GM23338 (cell line): ENCODE measurements at places on chromosomes 7 and 10.
A peak's percentile ranks its signal among the peaks of the same experiment; 100 is the strongest.

DNA sequence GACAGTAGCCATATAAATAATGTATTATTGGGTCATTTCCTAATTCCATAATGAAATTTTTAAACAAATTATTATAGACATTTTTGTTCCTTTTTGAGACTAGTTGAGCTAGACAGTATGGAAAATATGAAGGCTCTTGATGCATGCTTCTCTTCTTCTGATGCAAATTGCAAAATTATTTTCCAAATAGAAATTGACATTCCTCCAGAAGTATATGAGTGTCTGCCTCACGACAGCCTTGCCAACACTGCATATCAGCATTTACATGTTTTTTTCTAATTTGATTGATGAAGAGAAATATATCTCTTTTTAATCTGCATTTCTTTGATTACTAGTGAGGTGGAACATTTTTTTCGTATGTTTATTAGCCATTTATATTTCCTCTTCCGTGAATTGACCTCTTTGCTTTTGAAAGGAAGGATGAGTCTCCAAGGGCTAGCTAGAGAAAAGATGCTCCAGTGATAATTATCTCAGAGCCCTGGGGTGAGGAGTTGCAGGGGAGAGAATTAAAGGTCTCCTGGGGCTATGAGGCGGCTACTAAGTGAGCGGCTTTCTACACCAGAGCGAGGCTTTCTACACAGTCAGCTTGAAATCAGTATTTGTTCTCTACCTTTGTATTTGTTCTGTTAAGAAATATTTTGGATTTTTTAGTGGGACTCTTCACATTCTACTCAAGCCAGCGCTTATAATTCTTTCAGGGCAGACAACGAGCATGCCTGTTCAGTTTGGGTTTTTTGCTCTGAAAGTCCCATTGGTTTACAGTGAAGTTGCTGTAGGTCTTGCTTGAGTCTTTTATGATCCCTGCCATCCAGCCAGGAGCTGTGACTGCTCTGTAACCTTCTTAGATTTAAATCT, 712.2 kb upstream of the GALNT17 start:
- DNase-seq, result no peak

GRCh38 chr10:121113385-121113696, 262.2 kb downstream of the WDR11 start:
- DNase-seq, result no peak

DNA sequence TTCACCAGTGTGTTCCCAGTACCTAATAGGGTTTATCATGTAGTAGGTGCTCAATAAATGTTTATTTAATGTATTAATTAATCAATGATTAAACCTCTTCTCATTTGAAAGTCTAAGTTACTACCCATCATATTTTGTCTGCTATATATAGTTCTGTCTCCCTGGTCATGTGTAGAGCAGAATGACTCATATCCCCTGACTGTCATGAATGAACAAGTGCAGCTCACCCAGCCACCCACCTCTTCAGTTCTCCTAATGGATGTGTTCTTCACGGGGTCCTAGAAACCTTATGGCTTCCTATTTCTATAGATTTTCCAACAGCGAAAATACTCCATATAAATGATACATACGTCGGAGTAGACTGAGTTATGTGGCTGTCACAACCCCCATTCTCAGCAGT, 64.5 kb downstream of the HIF1AN start:
- no peak for DNase-seq

DNA sequence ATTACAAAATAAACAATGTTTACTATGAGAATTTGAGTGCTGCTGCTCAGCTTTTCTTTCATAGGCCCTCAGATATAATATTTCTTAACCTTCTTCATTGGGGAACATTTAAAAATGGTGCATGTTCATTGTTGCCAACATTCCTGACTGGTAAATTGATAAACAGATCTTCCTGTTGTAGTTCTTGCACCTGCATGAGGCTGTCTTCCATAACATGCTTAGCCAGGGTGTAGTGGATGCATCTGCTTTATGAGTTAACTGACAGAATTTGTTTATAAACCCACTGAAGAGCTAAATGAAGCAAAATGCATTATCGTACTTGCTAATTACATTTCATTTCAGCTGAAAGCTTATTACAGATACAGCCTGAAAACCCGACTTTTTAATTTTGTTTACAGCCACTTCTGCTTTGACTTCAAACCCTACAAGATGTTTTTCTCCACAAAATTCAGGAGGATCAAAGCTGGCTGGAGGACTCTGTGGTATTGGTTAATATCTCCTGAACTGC, 177.2 kb downstream of the SEM1 start:
- DNase-seq, result no peak

GRCh38 chr7:7177044-7177517, 5.3 kb upstream of the C1GALT1 start:
- peak; percentile 17 for DNase-seq

- no peak for DNase-seq
These were observed 10.5 kb downstream of the CARD11 start for GRCh38 chr7:3033136-3033535.

- DNase-seq, result no peak
These were observed 80.7 kb downstream of the ITGB8 start for GRCh38 chr7:20411372-20411771.

GRCh38 chr10:124870854-124871425, 69.3 kb downstream of the ABRAXAS2 start:
- peak; percentile 41 for DNase-seq

DNA sequence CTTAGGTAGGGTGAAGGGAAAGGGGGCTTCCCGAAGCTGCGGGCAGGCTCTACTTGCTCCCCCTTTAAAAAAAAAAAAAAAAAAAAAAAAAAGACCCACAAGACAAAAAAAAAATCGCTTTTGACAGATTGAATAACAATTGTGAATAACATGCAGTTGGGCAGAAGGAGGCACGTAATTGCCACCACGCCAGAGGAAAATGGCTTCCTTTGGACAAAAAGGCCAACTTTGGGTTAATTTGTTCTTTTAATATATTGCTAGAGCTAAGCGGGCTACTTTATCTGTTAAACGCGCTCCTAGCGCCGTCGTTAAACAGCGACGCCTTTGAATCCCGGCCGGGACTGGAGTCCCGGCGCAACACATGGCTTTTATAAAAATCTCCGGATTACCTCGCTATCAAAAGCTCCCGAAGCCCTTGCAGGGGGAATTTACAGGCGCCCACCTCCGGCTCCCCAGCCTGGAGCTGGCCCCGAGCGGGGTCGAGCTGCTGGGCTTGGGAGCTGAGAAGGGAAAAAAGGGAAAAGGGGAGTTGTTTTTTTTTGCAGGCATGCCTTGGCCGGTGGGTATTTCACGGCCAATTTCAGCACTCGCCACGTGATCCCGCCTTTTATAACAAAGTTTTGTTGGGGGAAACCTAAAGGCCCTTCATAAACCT, 1.2 kb downstream of the HOXA11 start:
- no peak for DNase-seq

- peak; percentile 13 for DNase-seq
These were observed 115.9 kb upstream of the EEPD1 start for GRCh38 chr7:36037121-36037662.

DNA sequence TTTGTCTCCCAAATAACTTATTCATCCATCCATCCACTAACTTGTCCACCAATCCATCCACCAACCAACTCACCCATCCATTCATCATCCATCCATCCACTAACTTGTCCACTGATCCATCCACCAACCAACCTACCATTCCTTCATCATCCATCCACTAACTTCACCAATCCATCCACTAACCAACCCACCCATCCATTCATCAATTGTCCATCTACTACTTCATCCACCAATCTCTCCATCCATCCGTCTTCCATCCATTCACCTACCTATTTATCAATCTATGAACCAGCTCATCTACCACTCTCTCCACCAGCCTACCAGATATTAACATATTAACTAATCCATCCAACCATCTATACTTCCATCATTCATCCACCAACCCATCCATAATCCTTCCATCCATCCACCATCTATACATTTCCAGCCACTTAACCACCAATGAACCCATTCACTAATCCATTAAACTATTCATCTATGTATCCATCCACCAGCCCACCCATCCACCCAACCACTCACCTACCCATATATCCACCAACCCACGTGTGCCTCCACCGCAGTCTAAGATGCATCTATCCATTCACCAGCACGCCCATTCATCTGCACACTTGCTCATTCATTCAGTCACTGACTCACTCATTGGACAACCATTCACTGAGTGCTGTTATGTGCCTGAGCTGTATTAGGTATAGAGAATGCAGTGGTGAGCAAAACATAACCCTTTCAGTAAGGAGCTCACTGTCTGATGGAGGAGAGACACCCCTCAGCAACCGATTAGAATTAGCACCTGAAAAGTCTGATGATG, 19.8 kb upstream of the TBL2 start:
- DNase-seq, result no peak

- DNase-seq, result no peak
These were observed 7.0 kb downstream of the LZTS2 start for GRCh38 chr10:101006593-101007098.

- DNase-seq, result peak; percentile 33
These were observed 63.1 kb upstream of the ADRB1 start for GRCh38 chr10:113980408-113981087.

DNA sequence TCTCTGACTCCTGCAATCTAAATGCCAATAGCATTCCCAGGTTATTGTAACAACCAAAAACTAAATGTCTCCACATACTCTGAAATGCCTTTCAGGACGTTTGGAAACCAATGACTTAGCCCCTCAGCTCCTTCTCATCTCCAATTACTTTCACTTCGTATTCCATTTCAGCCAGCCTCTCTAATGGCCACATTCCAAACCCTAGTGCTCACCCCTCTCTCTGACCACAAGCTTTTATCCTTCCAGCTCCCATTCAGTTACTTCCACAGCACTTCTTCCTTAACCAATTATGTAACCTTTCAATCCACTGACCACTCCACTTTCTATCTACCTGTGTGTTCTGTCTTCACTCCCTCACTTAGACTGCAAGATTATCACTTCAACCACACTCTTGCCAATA, 4.3 kb downstream of the NOC3L start:
- DNase-seq, result no peak

DNA sequence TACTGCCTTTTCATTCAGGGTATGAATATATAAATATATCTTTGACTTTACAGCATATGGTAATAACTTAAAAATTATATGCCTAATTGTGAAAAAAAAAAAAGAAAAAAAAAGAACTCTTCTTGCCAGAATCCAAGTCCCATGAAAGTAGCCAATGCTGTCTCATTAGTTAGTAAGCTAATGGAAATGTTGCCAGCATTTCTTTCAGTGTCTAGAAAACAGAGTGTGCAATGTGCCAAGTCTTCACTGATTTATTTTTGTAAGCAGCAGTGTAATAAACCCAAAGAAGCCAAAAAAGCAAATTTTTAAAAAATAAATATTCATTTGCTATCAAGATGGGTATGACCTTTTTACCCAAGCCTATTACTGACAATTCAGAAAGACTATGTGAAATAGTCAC, 31.1 kb upstream of the LRRN3 start:
- DNase-seq, result no peak

DNA sequence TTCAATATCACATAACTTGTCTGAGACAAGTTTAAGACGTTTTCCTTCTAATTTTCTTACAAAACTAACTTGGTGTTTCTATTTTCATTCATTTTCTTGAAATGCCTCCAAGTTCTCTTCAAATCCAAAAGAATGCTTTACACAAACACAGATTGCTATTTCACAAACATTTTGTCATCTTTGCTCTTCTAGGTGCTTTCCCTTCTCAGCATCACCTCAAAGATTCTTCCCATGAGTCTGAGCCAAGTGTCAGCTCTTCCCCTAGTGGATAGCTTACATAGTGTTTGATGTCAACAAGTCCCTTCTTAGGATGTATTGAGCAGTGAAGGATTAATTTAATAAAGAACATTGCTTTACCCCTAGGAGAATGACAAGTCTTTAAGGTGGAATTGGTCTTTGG, 38.1 kb upstream of the SEMA3A start:
- DNase-seq, result peak; percentile 52

- DNase-seq, result peak; percentile 47
These were observed 134.5 kb downstream of the DYNC1I1 start for GRCh38 chr7:95906851-95907250.

GRCh38 chr10:24209946-24210491, 1.1 kb downstream of the KIAA1217 start:
- DNase-seq, result no peak

DNA sequence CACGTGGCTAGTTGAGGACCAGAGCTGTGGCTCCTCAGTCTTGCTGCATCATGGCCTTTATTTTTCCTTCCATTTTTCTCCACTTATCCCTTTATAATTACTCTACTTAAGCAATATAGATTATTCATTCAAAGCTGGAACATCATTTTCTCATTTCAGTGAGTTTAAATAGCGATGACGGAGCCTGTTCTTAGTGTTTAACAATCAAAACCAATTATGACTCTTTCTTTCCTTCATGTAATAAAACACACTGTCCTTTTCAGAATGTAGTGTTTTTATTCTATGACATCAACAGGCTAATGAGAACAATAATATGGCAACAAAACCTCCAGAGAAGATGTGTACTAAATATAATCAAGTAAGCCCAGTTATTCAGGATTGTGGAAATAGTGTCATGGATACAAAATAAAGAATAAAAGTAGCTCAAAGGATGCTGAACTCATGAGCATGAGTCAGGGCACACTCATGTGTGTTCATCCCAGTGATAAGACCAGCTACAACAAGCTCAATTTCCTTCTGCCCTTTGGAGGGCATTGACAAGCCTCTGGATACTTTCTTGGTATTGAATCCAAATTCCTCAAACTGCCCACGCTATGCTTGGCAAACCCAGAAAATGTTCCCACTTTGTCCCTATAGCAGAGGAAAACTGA, 188.4 kb downstream of the CYP26A1 start:
- DNase-seq, result no peak

GRCh38 chr7:55893940-55894339, 6.7 kb downstream of the ZNF713 start:
- DNase-seq, result no peak

GRCh38 chr7:112399501-112399900, 50.8 kb upstream of the IFRD1 start:
- DNase-seq, result no peak

DNA sequence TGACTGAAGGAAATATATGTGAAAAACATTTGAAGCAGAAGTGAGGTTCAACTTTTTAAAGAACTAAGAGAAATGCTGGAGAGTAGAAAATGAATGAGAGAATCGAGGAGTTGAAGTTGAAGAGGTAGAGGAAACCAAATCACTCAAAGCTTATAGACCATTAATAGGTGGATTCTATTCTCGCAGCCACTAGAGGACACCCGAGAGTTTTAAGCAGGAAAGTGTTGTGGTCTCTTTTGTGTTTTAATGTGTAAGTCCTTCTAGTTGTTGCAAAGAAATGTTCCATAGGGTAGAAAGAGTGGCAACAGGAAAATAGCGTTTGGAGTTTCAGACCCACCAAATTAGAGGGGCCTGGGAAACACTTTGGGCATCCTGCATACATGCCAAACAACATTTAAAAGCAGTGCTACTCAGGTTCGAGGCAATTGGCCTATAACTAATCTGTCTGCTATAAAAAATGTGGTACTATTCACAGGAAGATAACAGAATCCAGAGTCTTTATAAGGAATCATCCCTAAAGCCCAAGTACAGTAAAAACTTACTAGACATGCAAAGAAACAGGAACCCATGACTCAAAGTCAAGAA, 75.3 kb upstream of the TAS2R16 start:
- peak; percentile 54 for DNase-seq

DNA sequence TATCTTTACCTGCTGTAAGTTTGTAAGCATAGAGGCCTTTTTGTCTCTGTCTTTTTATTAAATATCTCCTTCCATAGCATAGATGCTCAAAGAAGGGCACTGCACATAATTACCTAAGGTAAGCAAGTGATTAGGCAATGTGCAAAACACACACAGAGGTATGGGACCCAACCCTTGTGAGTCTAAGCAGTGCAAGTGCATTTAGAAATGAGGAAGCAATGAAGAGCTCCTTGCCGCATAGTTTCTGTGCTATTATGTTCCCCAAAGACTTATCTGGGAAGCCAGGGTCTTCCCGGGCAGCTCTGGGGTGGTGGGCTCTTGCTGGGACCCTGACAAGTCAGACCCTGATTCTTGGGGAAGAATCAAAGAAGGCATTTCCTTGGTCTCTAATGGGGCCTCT, 13.5 kb upstream of the MGAM2 start:
- DNase-seq, result no peak
